ENCODE measurements at places on chromosomes 2 and 18. TPM values are rescaled to one million over a fixed set of nuclear protein-coding genes. Genes with fewer than 3 reads are reported as not detected.
A peak's percentile ranks its signal among the peaks of the same experiment; 100 is the strongest.

DNA sequence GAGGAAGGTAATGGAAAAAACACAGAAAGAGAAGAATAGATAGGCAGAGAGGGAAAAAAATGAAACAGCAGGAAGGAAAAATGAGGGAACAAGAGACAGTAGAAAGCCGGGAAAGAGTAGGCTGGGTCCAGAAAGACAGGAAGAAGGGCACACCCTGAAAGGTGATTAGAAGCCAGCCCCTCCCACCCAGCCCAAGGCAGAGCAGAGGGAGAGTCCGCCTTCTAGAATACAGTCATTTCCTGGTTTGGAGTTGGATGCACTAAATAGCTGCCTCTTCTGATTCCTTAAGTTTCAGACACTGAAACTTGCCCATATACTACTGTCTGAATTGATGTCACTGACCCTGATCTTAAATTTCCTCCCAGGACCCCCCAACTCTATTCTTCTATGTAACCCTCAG lies 17.9 kb upstream of the DSG3 start:
- H3K27ac ChIP-seq: no peak overlapping the region

DNA sequence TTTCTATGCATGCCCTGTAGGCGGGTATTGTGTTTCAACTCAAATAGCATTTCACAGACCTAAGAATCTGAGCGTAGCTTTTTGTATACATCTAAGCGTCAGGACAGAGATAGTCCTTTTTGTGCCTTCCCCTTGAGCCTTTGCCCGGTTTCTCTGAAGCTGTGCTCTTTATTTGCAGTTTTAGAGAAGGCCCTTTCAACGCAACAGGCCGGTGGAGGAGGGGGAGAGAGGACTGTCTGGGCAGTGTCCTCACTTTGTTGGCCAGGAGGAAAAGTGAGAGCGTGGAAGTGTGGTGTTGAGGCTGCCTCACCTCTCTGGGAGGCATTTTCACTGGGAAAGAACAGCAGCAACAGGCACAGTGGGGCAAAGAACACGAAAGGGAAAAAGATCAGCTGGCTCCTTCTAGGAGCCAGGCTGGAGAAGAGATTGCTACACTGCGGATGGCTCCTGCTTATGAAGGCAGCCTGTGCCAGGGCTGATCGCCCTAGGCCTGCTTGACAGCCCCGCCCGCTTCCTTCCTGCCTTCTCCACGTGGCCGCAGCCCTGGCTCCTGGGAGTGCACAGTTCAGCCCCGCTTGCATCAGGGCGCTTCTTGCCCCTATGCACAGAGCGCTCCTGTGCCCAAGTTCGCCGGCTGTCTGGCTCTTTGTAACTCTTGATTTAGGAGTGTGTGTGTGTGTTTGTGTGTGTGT lies 195.6 kb upstream of the POU3F3 start:
- H3K36me3 ChIP-seq: no peaks in the 10 kb centered on the region
- no peak overlapping the region for H3K27ac ChIP-seq
- no peak overlapping the region for H3K4me3 ChIP-seq
- peak; percentile 45 for DNase-seq
- no peaks in the 10 kb centered on the region for H3K4me1 ChIP-seq

Gene EN1
- not detected for polyA plus RNA-seq

GRCh38 chr2:210007895-210008294 lies 5.5 kb downstream of the RPE start:
- H3K36me3 ChIP-seq: peaks cover 14% of the 10 kb centered on the region
- no peak overlapping the region for H3K27ac ChIP-seq
- H3K4me1 ChIP-seq: peaks cover 10% of the 10 kb centered on the region
- no peaks in the 10 kb centered on the region for H3K27me3 ChIP-seq

DNA sequence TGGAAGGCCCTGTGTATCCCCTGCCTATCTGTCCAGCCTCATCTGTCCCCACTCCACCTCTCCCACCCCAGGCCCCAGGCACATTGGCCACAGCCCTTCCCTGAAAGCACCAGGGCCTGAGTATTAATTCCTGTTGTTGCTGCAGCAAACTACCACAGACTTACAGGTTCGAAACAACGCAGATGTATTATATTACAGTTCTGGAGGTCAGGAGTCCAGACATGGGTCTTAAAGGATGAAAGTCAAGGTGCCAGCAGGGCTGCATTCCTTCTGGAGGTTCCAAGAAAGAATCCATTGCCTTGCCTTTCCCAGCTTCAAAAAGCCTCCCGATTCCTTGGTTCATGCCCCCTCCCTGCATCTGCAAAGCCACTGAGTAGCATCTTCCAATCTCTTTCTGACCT lies 78.7 kb upstream of the LAPTM4A start:
- H3K36me3 ChIP-seq: no peaks in the 10 kb centered on the region
- DNase-seq: peak; percentile 72
- H3K27me3 ChIP-seq: no peaks in the 10 kb centered on the region
- no peak overlapping the region for H3K4me3 ChIP-seq
- H3K27ac ChIP-seq: peak overlapping the region; percentile 87
- peaks cover 8% of the 10 kb centered on the region for H3K4me1 ChIP-seq
